ENCODE measurements at places on chromosomes 1 and 21.

DNA sequence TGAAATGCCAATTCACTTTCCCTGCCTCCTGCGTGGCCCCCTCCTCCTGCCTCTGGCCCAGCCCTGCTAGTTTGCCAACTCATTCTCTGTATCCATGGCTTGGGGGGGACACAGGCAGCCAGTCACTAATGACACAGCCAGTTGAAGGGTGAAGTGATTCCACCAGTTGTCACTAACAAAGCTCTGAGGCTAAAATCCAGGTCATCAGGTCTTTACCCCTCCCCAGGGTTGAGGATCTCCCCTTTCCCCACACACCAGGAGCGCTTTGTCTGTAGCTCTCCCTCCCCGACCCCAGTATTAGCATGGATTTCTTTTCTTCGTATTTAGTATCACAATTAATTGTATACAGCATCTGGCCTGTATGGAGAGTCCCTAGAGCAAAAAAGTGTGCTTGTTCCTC, 394.1 kb downstream of the RRAGC start:
- no peak for DNase-seq

DNA sequence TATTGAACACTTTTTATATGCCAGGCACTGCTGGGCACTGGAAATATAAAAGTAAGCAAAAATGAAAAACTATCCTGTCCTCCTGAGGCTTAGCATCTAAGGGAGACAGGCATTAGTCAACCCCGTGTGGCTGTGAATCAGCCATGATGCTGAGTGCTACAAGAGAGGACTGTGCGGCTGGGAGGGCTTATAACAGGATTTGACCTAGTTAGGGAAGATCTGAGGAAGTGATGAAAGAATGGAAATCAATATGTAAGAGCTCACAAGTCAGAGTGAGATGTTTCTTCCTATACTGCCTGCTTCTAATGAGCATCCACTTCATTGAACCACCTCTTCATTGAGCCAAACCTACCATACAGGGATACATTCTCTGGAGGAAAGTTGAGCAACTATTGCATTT, 15.1 kb downstream of the TRIM45 start:
- no peak for DNase-seq

- no peak for DNase-seq
Measured at GRCh38 chr1:68375919-68376318, 73.8 kb downstream of the RPE65 start.

DNA sequence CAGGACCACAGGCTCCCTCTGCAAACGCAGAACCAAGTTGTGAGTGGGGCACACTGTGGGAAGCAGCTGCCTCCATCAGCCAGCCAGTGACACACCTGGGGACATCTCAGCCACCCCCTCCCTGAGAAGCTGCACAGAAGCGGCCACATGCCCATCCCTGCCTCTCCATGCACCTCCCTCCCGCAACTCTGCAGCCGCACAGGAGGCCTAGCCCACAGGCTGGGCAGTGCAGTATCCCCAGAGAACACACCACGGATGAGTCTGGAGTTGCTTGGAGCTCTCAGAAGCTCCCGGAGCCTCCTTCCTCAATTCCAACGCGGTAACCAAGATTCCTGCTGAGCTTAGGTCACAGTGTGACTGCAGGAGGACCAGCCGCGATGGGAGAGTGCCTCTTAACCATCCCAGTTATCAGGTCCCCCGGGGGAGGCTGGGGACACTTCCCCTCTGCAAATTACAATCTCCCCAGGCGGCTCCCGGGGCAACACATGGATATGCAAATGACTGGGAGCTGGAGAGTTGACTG, 1.2 kb upstream of the WNT3A start:
- DNase-seq: no peak
